ENCODE measurements at places on chromosomes 12 and 14. TPM values are rescaled to one million over a fixed set of nuclear protein-coding genes. Genes with fewer than 3 reads are reported as not detected.

- DNase-seq = no peak
These were observed 65.0 kb upstream of the SINHCAF start for GRCh38 chr12:31390991-31391390.

DNA sequence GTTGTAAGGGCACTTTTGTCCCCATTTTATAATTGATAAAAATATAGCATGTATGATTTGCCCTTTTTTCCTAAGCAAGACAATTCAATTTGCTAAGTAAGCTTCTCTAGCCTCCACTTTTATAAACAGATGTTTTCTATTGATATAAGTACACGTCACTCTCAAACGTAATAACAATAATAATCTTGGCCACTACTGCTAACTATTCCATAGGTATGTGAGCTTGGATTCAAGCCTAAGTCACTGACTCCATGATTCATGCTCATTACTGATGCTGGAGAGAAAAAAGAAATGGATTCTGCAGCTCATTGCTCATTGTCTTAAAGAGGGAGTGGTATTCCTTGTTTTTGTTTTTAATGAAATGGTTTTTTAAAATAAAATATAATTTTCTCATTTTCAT lies 661.0 kb downstream of the GALC start:
- DNase-seq = no peak

- DNase-seq = no peak
These were observed 184.6 kb upstream of the TMEM260 start for GRCh38 chr14:56394826-56395530.

GRCh38 chr14:33689680-33690079 lies 261.2 kb downstream of the EGLN3 start:
- DNase-seq = peak; percentile 75

GRCh38 chr14:77303417-77304156 lies 17.1 kb downstream of the POMT2 start:
- DNase-seq = no peak

GRCh38 chr12:2019126-2019525 lies 14.9 kb upstream of the DCP1B start:
- no peak for DNase-seq

DNA sequence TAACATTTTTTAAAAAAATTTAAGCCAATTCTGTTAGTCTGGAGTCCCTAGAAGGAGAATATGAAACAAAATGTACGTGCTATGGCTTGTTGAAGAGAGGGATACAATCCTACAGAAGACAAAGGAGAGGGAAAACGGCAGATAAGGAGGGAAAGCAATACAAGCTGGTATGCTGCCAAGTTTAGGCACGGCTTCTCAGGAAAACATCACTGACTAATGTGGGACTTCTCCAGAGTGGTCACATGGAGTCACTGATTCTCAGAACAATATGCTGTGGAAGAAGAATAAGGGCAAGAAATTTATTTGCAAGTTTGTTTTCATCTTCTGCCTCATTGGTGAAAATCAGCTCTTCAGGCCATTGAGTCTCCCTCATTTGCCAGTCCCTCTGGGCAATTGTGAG lies 22.9 kb upstream of the NR1H4 start:
- no peak for DNase-seq

DNA sequence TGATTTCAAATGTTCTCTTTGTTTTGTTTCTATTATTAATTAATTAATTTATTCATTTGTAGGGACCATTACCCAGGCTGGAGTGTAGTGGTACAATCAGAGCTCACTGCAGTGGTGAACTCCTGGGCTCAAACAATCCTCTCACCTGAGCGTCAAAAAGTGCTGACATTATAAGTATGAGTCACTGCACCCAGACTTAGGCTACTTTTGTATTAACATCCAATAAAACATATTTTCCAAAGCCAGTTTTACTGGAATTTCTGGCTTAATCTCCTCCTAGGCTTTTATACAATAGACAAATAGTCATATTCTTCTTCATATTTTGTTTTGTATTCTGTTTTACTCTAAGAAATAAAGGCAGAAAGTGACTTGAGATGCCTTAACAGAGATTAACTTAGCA lies 749.6 kb downstream of the SLC16A7 start:
- no peak for DNase-seq

DNA sequence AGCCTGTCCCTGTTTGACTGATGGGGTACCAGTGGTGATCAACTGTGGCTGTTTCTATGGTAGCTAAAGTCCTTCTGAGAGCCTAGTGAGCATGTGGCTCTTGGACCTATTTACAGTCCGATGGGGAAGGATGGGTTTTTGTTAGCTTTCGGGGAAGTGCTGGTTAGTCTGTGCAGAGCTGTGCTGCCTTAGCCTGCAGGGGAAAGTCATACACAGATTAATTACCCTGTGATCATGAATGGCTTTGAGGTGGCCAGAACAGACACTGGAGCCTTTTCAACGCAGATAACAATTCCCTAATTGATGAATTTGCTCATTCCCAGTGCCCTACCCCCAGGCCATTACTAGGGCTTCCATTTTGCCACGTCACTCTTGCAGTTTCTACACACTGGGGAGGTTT lies 99.7 kb downstream of the WSCD2 start:
- DNase-seq = no peak

DNA sequence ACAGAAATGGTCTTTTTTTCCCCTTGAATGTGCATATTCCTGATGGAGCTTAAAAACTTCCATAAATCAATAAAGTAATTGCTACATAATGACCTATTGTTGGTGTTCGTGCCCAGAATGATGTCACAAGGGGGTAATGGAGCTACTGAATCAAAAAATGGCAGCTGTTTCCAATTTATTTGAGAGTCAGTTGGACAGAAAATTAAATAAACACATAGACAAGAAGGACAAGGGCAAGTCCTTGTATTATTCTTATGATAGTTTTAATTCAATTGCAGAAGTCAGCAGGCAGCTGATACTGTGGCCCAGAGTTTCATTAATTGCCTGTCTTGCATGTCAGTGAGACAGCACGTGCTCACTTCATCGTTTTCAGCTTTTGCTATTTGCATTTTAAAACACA lies 473.5 kb downstream of the ETNK1 start:
- no peak for DNase-seq

DNA sequence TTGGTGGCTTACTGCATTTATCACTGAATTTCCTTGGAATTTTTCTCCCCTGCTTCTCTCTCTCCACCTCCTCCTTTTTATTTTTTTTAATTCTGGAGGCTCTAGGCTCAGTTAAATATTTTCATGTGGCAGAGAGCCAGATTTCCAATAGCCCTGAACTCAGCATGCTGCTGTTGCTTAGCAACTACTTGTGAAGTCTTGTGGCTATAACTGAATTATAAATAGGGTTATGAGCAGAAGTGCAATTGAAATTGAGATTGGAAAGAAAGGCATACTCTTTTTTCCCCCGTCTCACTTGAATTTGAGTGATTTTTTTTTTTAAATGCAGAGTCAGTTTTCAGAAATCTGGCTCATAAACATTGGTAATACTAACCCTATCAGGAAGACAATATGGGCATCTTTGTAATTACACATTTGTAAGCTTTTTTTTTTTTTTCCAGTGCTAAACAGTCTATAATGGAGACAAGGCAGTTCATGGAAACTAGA lies 38.3 kb downstream of the ATF7IP start:
- peak; percentile 88 for DNase-seq

- no peak for DNase-seq
These were observed 13.3 kb downstream of the BRF1 start for GRCh38 chr14:105287249-105288102.

GRCh38 chr12:127519779-127520178 lies 747.2 kb upstream of the TMEM132C start:
- DNase-seq = no peak

- no peak for DNase-seq
These were observed 28.7 kb downstream of the CRACR2A start for GRCh38 chr12:3723916-3724805.

- no peak for DNase-seq
These were observed 66.4 kb upstream of the FLRT2 start for GRCh38 chr14:85463512-85463911.

DNA sequence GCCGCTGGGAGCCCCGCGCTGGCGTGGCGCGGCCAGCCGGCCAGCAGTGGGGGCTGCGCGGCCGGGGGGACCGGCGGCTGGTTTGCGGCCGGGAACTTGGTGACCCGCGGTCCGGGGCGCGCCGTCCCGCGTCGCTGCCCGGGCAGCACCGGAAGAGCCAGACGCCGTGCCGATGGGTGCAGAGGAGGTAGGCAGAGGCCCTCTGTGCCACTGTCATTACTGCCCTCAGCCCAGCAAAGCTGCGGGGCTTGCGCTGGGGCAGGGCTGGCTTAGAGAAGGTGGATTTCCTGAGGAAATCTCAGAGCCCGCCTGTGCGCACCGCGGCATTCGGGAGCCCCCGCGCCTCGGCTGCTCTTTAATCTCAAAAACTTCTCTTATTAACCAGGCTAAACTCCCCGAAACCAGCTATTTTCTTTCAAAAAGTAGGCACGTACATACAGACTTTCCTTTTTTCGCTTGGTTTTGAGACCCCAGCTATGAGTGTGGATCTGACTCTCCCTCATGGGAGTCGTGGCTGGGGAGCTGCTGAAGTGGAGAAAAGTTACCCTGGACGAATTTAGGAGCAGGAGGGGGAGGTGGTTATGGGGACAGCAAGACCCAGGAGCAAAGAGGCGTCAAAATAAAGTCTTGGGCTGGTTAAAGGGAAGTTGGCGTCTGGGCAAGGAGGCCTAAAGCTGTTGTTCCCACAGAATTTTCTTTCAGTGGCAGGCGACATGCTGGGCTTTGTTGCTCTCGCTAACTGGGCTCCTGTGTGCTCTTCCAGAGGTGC lies 802 bp downstream of the SUSD6 start:
- peak; percentile 87 for DNase-seq

GRCh38 chr12:58224536-58225105 lies 283.3 kb downstream of the ATP23 start:
- no peak for DNase-seq

DNA sequence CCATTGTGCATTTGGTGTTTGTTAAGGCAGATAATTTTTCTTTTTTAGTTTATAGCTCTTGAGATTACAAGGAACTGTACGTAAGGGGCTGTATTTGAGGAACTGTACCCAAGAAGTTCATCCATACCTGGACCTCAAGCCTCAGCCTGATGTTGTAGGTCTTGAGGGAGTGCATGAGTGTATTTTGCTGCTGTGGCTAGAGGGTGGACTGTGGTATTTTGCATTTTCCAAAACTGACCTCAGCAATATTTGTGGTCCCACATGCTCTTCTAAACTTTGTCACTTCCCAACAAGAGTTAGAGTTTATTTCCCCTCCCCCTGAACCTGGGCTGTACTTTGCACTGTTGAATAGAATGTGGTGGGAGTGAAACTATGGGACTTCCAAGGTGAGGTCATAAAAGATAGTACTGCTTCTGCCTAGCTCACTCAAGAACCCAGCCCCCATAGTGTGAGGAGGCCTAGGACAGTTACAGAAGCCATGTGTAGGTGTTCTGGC lies 42.2 kb upstream of the FBXO33 start:
- DNase-seq = no peak

Gene KLRC4
- not detected for total RNA-seq

Gene PLD4
- 265 TPM for total RNA-seq

Gene LMNTD1
- total RNA-seq = not detected

Gene CRIP1
- 140 TPM for total RNA-seq

Gene GPD1
- total RNA-seq = 1.0 TPM

Gene LALBA
- total RNA-seq = not detected

Gene GLT8D2
- not detected for total RNA-seq

Gene NGB
- not detected for total RNA-seq

Gene CAPZA3
- not detected for total RNA-seq

Gene PFKM
- total RNA-seq = 71.4 TPM

Gene TAS2R8
- total RNA-seq = not detected

Gene C12orf54
- not detected for total RNA-seq

Gene TCL1B
- total RNA-seq = not detected

Gene CEBPE
- total RNA-seq = 0.11 TPM

Gene EML1
- total RNA-seq = not detected

Data from Karpas-422 (cell line).